Cortex of kidney (tissue), 1 donor: ENCODE measurements at places on chromosomes 5 and 9.

- DNase-seq = no peak
These were observed at the start of gene PALM2AKAP2 for GRCh38 chr9:109779711-109780452. Gene PALM2AKAP2, plus strand, starts transcription at chr9:109780198. Its CDS starts 291 bp downstream, at chr9:109780489.

DNA sequence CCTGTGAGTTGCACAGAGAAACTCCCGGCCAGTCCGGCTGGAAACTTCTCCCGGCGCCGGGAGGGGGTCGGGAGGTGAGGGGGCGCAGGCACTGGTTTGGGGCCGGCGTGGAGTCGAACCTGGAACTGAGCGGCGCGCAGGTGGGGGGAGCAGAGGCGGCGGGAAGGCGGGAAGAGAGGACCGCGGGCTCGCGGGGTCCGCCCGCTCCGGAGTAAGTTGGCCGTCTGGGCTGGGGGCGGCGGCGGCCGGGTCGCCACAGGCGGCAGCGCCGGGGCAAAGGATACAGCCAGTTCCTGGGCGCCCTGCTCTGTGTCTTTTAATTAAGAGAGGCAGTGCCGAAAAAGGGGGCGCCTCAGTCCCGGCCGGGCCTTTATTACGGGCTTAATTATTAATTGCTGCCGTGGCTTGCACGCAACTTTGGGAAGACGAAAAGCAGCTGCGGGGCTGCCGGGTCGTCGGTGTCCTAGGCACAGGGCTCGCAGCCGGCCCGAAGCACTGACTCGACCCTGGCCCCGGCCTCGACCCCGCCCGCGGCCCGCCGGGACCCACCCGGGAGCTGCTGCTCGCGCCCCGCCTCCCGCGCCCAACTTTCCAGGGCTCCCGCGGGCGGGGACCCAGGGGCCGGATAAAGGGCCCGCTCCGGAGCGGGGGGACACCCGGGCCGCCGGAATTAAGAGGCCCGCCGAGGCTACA is 1.1 kb downstream of the NTNG2 start:
- DNase-seq = no peak

DNA sequence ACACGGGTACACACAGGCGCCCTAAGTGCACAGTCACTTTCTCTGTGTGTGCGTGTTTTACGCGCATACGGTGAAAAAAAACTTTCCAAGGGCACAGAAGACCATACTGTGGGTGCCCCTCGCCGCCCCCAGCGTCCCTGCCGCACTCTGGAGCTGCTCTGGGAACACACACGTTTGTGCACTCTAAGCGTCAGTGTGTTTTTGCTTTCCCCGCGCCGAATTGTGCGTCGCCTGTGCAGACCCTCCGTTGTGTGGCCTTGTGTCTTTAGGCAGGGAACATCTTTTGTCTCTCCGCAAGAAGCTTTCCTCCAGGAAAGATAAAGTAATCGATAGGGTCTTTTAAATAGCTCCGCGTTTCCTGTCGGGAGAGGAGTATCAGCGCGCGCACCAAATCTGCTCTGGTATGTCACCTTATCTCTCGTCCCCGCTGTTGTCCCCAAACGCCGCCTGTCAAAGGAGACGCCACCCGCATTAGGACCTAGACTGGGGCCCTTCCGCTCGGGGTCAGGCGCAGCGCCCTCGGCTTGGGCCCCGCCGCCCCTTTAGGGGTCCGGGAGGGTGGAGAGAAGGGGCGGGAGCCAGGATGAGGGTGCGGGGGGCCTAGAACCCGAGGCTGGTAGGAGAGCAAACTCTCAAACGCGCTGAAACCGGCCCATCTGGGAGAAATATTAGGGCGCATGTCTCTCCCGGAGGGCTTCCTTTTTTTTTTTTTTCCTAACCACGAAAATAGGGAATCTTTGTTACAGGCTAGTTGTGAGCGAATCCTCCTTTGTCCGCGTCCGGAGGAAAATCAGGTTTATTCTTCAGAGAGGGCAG is 10.5 kb upstream of the NKX2-5 start:
- DNase-seq = no peak

GRCh38 chr9:92455217-92455616 is 27.1 kb downstream of the ASPN start:
- no peak for DNase-seq

- DNase-seq = no peak
These were observed 37.2 kb downstream of the RCL1 start for GRCh38 chr9:4829969-4830368.

DNA sequence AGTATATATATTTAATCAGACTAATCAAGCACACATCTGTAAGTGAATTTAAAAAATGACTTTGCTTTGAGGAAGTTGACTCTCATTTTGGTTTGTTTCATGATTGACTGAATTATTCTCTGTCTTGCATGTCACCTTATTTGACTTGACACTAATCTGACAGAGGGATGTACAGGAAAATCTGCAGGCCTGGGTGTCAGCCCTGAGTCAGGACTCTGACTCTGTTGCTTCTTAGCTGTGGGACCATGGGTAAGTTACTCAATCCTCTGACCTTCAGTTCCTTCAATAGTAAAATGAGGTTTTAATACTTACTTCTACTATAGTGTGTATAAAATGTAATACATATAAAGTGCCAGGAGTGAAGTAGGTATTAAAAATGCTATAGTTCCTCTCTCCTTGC is 415.9 kb downstream of the ARHGEF28 start:
- DNase-seq = no peak

GRCh38 chr5:165231821-165232508 is 1726.5 kb downstream of the MAT2B start:
- no peak for DNase-seq

DNA sequence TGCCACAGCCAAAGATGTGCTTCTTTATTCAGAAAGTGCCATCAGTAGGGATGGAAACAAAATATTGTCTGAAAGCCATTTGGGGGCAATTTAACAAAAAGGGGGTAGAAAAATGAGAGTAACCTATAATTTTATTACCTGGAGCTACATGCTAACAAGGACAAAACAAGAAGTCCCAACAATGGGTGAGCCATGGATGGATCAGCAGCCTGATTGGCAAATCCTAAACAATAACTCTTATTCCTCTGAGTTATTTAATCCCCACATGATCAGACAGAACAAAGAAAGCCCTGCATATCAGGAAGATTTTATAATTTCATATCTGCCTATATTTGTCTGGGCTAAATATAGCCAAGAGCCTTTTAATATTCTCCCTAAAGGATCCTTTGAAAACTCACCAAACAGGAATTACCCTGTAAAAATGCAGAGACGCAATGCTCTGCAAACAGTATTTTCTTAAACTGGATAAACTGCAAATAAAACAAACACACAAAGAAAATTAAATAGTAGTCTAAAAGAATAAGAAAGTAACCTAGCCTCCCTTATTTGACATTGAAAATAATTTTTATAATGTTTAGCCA is 483.4 kb downstream of the ZNF608 start:
- DNase-seq = no peak

DNA sequence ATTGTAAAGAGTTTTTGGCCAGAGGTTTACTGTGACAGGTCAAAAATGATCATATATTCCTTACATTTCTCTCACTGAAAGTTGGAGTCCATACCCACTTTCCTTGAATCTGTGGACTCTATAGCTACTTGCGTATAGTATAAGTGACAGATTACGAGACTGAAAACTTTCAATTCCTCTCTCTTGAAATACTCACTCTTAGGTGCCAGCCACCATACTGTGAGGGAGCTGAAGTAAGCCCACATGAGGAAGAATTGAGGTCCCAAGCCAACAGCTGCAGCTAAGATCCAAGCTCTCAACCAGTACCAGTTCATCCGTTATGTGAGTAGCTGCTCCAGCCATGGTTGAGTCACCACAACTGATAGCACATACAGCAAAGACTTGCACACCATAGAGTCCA is 128.1 kb upstream of the FAM174A start:
- no peak for DNase-seq

- no peak for DNase-seq
These were observed 15.6 kb upstream of the SPINK14 start for GRCh38 chr5:148152781-148153180.

- no peak for DNase-seq
These were observed 4.6 kb upstream of the DND1 start for GRCh38 chr5:140677947-140678346.

- DNase-seq = no peak
These were observed 177.2 kb upstream of the MAP3K1 start for GRCh38 chr5:56638061-56638621.

DNA sequence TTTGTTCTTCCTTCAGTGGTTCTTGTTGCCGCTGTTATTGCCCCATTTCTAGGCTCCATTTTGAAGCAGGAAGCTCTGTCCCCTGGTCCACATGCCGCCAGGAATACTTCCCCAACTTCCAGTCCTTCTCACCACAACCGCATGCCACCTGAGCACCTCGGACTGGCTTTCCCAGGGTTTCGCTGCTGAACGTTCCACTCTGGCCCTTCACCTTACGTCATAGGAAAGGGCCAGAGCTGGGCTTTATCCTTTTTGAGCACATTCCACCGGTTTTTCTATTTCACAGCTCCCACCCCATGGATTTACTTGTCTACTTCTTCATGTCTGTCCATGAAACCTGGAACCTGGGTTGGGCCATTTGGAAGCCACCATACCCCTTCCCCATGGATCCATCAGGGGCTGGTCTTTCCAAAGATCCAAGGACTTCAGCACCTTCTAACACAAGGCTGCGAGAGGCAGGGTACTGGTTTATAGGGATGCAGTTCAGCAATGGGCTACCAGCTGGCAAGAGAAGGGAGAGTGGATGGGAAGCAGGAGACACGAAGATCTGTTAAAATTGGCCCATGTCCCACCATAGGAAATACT is 557.4 kb downstream of the BNC2 start:
- no peak for DNase-seq

DNA sequence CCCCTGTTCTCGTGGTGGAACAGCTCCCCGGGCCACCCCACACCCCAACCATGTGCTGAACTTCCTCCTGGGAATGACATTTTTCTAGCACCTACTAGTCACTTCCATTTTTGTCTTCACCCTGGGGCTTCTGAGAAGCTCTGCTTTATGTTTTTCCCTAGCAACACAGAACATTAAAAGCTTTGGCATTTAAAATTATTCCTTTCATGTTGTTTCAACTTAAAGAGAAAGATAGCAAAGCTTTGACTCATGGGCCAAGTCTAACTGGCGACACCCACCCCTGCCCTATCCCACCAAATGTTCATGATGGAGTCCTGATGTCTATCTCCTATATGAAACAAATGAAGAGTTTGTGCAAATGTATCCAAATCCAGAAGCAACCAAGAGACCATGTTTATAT is 22.4 kb downstream of the BOD1 start:
- DNase-seq = no peak

- no peak for DNase-seq
These were observed 853 bp downstream of the DCP2 start for GRCh38 chr5:112977440-112977861.

- no peak for DNase-seq
These were observed 58.0 kb upstream of the IL6ST start for GRCh38 chr5:56052735-56053134.

GRCh38 chr5:50744776-50745175 is 78.3 kb downstream of the PARP8 start:
- DNase-seq = no peak

DNA sequence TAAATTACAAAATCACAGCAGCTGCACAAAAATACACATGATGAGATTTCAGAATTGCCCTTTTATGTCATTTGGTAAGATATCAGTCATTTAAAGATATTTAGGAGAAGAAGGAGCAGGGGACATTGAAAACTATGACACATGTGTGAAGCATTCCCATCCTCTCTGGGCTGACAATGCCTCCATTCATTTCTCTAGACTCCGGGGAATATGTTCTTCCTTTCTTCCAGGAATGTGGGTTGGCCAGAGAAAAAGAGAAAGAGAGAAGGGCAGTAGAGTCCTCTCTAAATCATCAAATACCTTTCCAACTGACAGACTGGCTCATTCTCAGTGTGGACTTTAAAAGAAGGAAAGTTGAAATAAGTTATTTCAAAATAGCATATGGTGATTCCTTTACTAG is 205.6 kb upstream of the ADAMTSL1 start:
- DNase-seq = no peak

DNA sequence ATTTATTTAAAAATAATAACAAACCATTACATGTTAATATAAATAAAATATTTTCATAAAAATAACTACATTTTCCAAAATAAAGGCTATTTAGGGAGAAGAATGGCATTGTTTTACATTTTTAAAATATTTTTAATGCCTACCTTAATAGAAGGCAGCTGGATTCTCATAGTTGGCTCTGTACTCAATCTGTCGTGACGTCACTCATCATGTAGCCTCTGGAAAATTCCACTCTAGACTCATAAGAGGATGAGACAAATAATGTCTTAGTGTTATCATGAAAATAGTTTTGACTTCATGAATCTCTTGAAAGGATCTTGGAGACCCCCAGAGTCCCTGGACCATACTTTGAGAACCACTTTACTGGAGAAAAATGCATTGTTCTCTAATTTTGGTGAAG is 93.1 kb downstream of the NXNL2 start:
- DNase-seq = no peak

- no peak for DNase-seq
These were observed 19.1 kb upstream of the JADE2 start for GRCh38 chr5:134506054-134507039.

DNA sequence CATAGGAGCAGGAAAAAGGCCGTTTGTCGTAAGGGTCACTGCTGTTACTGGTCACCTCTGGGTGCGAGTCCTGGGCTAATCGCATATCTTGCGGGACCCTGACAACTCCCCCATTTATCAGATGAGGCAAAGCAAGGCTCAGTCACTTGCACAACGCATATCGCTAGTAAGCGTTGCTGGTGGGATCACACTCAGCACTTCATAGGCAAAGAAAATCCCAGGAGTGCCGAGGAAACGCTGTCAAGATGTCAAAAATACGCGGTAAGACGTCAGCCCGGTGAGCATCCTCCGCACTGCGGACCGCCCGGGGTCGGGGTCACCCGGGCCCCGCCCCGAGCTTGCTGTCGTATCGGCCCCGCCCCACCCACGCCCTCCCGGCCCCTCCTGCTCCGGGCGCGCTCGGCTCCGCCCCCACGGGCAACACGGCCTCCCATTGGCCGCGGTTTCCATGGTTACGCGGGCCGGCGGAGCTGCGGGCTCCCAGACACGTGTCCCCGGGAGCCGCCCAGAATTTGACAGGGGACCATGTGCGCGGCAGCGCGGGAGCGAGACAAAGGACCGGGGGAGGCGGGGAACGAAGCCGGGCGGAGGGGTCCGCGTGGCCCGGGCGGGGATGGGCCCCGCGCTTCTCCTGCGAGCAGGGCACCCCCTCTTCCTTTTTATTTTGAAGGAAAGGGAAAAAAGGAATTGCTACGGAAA is 80.2 kb upstream of the IER5L start:
- no peak for DNase-seq

GRCh38 chr5:90071066-90071465 is 338.5 kb downstream of the CETN3 start:
- no peak for DNase-seq

GRCh38 chr9:1057910-1058309 is 7.8 kb downstream of the DMRT2 start:
- DNase-seq = no peak

DNA sequence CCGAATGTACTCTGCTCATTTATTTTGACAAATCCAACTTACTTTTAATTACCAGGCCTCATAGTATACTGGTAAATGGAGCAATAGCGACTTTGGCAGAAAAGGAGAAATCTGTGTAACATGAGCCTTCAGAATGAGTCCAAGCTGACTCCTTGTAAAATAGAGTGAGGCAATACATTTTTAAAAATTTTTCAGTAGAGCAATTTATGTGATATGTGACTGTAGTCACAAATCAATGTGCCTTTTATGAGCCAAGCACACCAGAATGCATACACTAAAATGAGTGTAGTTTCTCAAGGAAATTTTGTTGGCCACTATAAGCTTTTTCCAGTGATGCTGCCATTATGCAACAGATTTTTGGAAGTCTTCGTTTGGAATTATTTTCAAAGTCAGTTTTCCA is 73.8 kb downstream of the SNCAIP start:
- no peak for DNase-seq

GRCh38 chr5:61496446-61496845 is 164.4 kb downstream of the ZSWIM6 start:
- no peak for DNase-seq
